Bronchial smooth muscle cell (primary cell): ENCODE measurements at places on chromosomes 11 and 22. TPM values are rescaled to one million over a fixed set of nuclear protein-coding genes. Genes with fewer than 3 reads are reported as not detected.

The SLC22A9 gene
- total RNA-seq: not detected in 2 replicates

The FREY1 gene
- 1.2 and 2.2 TPM in 2 replicates for total RNA-seq

The SOX10 gene
- not detected in 2 replicates for total RNA-seq

The ZDHHC24 gene
- 8.0 and 10.1 TPM in 2 replicates for total RNA-seq

The TRIM34 gene
- 19.4 and 23.1 TPM in 2 replicates for total RNA-seq

The OVCH2 gene
- total RNA-seq: not detected in 2 replicates

The C11orf87 gene
- total RNA-seq: 0.16 TPM in 1 of 2 replicates, not detected in the other

The KCNK4 gene
- 0.09 TPM in 1 of 2 replicates, not detected in the other for total RNA-seq

The RBMXL2 gene
- total RNA-seq: not detected in 2 replicates

The CEP126 gene
- total RNA-seq: 1.5 and 3.0 TPM in 2 replicates

The GTSE1 gene
- total RNA-seq: 0.17 and 0.95 TPM in 2 replicates

The THY1 gene
- 11.0 and 47.3 TPM in 2 replicates for total RNA-seq

The KRTAP5-1 gene
- total RNA-seq: not detected in 2 replicates

The AIFM3 gene
- 1.1 and 1.4 TPM in 2 replicates for total RNA-seq

The SLC5A12 gene
- total RNA-seq: 0.09 TPM in 1 of 2 replicates, not detected in the other

The TMPRSS13 gene
- not detected in 2 replicates for total RNA-seq

The RAB38 gene
- 0.60 and 1.1 TPM in 2 replicates for total RNA-seq

The BLID gene
- 3.4 and 5.4 TPM in 2 replicates for total RNA-seq

The RTN4R gene
- 0.32 TPM in 1 of 2 replicates, not detected in the other for total RNA-seq

The OR6A2 gene
- 0.09 and 0.16 TPM in 2 replicates for total RNA-seq

The NUCB2 gene
- 85.2 and 119 TPM in 2 replicates for total RNA-seq

The PATE4 gene
- total RNA-seq: not detected in 2 replicates

The SCO2 gene
- total RNA-seq: 2.6 and 2.8 TPM in 2 replicates

The EHF gene
- total RNA-seq: 0.16 and 1.4 TPM in 2 replicates

The PRDX5 gene
- 399 and 404 TPM in 2 replicates for total RNA-seq

The SERPING1 gene
- total RNA-seq: 5.5 and 7.6 TPM in 2 replicates
